ENCODE measurements at places on chromosomes 12 and 14.

GRCh38 chr14:56153267-56153666 is 35.1 kb downstream of the PELI2 start:
- no peak for DNase-seq

DNA sequence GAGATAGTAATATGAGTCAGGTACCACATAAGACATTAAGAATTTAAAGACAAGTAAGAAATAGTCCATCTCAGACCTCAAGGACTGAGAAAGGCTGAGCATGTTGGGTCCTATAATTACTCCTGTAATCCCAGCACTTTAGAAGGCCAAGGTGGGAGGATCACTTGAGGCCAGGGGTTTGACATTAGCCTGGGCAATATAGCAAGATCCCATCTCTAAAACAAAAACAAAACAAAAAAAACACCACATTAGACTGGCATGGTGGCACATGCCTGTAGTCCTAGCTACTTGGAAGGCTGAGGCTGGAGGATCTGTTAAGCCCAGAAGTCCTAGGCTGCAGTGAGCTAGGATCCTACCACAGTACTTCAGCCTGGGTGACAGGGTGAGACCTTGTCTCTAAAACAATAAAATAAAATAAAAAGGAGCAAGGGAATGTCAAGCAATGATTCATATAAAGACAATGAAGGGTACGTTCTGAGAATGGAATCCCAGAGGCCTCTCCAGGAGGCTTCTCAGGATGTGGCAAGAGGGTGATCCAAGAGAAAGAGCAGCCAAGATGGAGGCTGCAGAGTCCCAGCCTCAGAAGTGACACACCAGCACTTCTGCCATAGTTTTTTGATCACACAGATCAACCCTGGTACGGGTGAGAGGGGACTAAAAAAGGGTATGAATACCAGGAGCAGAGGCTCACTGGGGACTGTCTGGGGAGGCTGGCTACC is 206.4 kb downstream of the CRADD start:
- DNase-seq: no peak

DNA sequence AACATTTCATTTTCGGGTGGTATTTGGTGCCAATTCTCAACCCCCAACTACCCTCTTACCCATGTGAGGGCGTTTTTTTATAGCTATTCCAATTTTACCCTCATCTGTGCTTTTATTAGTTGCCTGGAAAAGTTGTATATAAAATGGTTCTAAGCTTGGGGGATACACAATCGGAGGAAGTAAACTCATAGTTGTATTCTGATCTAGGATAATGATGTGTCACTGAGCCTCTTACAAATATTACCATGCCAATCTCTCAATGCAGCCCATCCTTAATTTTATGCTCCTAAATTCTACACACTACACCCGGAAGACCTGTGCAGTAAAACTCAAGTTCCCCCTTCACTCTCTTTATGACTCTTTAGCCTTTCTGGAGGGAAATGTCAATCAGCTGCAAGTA is 1206.5 kb upstream of the FLRT2 start:
- no peak for DNase-seq

GRCh38 chr14:56120091-56120691 is 2.0 kb downstream of the PELI2 start:
- no peak for DNase-seq

DNA sequence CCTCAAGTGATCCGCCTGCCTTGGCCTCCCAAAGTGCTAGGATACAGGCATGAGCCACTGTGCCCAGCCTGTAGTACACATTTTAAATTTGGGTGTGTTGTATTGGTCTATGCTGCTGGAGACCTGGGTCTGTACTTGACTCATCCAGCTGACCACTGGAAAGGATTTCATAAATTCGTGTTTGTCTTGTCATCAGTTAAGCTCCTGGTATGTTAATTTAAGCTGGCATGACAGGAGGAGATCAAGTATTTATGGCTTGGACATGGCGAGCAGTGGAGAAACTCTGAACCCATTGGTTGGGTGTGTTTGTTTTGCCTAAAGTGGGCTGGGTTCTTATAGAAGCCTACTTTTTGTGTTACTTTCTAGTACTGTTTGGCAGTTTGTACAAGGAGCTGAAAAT is 24.2 kb downstream of the YY1 start:
- no peak for DNase-seq

- no peak for DNase-seq
Observed at GRCh38 chr12:1919763-1920162, 1.3 kb upstream of the CACNA2D4 start.

GRCh38 chr12:41479426-41479825 is 291.3 kb downstream of the PDZRN4 start:
- no peak for DNase-seq

- DNase-seq: no peak
Observed at GRCh38 chr14:61596990-61597389, 98.3 kb upstream of the HIF1A start.

- DNase-seq: no peak
Observed at GRCh38 chr12:25644979-25645378, 91.9 kb upstream of the LMNTD1 start.

- DNase-seq: no peak
Observed at GRCh38 chr12:107522692-107523477, 162.7 kb upstream of the PWP1 start.

DNA sequence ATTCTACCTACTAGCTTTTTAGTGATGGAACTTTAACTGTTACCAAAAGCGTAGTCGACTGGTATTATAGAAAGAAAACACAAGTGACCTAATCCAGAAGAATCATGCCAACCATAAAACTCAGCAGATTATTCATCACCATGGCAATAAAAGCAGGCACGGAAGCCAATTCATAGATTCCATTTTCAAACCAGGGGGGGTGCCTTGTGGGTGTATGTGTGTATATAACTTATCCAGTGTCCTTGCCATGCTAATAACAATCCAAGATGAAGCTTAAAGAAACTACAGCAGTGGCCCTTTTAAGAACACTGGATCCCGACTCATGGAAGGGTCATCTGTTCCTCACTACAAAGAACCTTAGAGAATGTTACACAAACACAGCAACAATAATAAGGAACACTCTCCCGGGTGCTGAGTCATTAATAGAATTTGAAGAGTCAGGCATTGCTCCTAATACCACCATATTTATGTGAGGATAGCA is 61.0 kb downstream of the EPS8 start:
- no peak for DNase-seq

- no peak for DNase-seq
Observed at GRCh38 chr12:30847259-30847658, 79.3 kb upstream of the TSPAN11 start.

DNA sequence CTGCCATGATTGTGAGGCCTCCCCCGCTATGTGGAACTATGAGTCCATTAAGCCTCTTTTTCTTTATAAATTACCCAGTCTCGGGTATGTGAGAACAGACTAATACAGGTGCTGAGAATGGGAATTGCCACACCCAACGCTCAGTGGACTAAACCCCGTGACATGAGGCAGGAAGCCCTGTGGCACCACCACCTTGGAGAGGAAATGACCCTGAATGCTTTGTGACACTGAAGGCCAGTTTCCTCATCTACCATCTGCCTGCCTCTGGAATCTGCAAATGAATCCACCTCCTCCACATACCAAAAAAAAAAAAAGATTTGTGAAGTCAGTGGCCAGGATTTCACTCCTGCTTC is 41.6 kb downstream of the NT5DC3 start:
- DNase-seq: no peak

- DNase-seq: no peak
Observed at GRCh38 chr12:106369624-106370346, 12.2 kb downstream of the POLR3B start.

GRCh38 chr14:95235351-95235750 is 78.0 kb upstream of the DICER1 start:
- DNase-seq: no peak

DNA sequence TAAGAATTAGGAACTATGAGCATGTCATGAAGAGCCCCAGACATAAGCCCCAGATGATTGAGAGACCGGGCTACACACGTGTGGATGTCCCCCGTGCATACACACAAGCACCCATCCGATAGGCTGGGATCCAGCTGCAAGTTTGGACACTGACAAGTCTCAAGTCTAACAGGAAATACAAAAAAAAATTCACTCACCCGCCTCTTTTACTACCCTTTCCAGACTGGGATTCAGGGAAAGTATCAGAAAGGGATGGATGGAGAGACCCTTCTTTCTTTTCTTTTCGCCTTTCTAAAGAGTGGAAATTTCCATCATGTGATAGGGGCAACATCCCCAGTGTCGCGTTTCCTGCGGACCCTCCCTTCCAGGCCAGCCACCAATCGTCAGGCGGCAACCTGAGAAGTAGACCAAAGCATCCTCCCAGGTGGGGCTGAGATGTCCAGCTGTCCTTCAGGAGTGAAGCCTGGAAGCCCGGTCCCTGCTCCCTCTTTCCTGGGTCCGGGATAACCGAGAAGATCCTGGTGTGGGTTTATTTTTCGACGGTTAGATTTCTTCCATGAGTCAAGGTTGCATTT is 6.4 kb upstream of the SLC38A4 start:
- DNase-seq: no peak

DNA sequence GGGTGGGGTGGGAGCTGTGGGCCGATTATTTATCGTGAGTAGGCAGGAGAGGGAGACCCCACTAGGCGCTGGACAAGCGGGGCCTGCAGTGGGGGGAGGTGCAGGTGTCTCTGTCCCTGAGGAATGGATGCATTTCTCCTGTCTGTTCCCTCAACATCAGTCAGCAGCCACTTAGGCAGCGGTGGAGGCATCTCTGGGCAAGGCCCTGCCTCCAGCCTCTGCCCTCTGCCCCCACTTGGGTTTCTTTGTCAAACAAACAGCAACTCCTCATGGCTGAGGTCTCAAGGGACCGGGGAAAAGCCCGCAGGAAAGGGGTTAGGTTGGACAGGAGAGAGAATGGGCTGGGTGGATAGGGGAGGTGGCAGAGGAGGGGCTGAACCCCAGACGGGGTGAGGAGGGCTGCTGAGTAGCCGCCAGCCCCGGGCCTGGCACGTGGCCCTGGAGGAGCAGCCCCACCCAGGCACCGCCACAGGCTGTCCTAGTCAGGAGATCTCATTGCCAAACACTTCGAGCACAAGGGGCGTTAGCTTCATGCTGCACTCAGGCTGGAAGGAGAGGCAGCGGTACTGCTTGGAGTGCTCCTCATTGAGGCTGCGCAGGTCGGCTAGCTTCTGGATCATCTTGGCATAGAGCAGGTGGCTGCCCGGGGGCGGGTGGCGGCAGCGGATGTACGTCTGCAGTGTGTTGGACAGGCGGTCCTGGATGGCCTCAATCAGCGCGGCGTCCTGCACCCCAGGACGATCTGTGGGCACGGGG is 24.7 kb upstream of the HDAC7 start:
- no peak for DNase-seq

GRCh38 chr14:89237921-89238529 is 179.0 kb downstream of the FOXN3 start:
- no peak for DNase-seq
